ENCODE measurements at places on chromosomes 3 and 15. TPM values are rescaled to one million over a fixed set of nuclear protein-coding genes. Genes with fewer than 3 reads are reported as not detected.

Gene FES
- 15.7 TPM for total RNA-seq

Gene TM4SF1
- total RNA-seq: 657 TPM

Gene UBAP1L
- 1.1 TPM for total RNA-seq

Gene SLC25A36
- total RNA-seq: 118 TPM

Gene KBTBD8
- total RNA-seq: 6.3 TPM

Gene MORC1
- total RNA-seq: not detected

Gene CEMIP
- 1,057 TPM for total RNA-seq

Gene CCDC14
- 28.5 TPM for total RNA-seq

Gene NECTIN3
- total RNA-seq: 61.5 TPM

Gene MEIS2
- 41.2 TPM for total RNA-seq

Gene IL5RA
- total RNA-seq: not detected

Gene CELF6
- not detected for total RNA-seq

Gene LRTM1
- not detected for total RNA-seq

Gene GPR171
- not detected for total RNA-seq

Gene FANCD2OS
- total RNA-seq: not detected

Gene FAM107A
- not detected for total RNA-seq

Gene SNTN
- total RNA-seq: not detected

Gene EXD1
- total RNA-seq: not detected

Gene NR2F2
- 15.5 TPM for total RNA-seq

Gene DPPA4
- total RNA-seq: under 0.01 TPM

Gene ST8SIA2
- total RNA-seq: under 0.01 TPM

Gene RUBCN
- total RNA-seq: 13.8 TPM

Gene NR1I2
- not detected for total RNA-seq

Gene FRMD4B
- total RNA-seq: 0.85 TPM

Gene PGBD4
- 1.9 TPM for total RNA-seq

Gene TRH
- under 0.01 TPM for total RNA-seq

Gene ZIC4
- not detected for total RNA-seq

Gene FBXO40
- total RNA-seq: not detected

Gene ITIH3
- 0.19 TPM for total RNA-seq

Gene PEX5L
- total RNA-seq: under 0.01 TPM

Gene SAMMSON
- 0.28 TPM for total RNA-seq

Gene C2CD4A
- total RNA-seq: 0.28 TPM

Gene GHRL
- total RNA-seq: not detected

Gene ZNF501
- 4.5 TPM for total RNA-seq

Gene OXTR
- total RNA-seq: 29.9 TPM

Gene LARP6
- total RNA-seq: 49.0 TPM

Gene SSUH2
- not detected for total RNA-seq

Gene LRRC49
- total RNA-seq: 12.4 TPM

Gene ITGA11
- total RNA-seq: 9.6 TPM

Gene PLSCR4
- total RNA-seq: 86.8 TPM

Gene PLA2G4D
- total RNA-seq: under 0.01 TPM
